ENCODE measurements at places on chromosomes 7 and 10.
A peak's percentile ranks its signal among the peaks of the same experiment; 100 is the strongest.

DNA sequence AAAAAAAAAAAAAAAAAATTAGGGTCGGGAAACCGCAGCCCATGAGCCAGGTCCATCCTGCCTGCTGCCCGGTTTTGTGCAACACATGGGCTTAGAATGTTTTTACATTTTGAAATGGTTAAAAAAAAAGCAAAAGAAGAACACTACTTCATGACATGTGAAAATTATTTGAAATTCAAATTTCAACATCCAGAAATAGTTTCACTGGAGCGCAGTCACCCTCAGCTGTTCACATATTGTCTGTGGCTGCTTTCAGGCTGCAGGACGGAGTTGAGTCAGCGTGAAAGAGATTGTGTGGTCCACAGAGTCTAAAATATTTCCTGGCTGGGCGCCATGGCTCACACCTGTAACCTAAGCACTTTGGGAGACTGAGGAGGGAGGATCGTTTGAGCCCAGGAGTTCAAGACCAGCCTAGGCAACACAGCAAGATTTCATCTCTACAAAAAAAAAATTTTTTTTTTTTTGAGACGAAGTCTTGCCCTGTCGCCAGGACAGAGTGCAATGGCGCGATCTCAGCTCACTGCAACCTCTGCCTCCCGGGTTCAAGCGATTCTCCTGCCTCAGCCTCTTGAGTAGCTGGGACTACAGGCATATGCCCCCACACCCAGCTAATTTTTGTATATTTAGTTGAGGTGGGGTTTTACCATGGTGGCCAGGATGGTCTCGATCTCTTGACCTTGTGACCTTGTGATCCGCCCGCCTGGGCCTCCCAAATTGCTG, 63.9 kb upstream of the ECHDC3 start:
- no peak for DNase-seq

- no peak for DNase-seq
Observed at GRCh38 chr10:133113847-133114246, 26.1 kb downstream of the ADGRA1 start.

- no peak for DNase-seq
Observed at GRCh38 chr7:43204081-43204480, 91.6 kb downstream of the HECW1 start.

DNA sequence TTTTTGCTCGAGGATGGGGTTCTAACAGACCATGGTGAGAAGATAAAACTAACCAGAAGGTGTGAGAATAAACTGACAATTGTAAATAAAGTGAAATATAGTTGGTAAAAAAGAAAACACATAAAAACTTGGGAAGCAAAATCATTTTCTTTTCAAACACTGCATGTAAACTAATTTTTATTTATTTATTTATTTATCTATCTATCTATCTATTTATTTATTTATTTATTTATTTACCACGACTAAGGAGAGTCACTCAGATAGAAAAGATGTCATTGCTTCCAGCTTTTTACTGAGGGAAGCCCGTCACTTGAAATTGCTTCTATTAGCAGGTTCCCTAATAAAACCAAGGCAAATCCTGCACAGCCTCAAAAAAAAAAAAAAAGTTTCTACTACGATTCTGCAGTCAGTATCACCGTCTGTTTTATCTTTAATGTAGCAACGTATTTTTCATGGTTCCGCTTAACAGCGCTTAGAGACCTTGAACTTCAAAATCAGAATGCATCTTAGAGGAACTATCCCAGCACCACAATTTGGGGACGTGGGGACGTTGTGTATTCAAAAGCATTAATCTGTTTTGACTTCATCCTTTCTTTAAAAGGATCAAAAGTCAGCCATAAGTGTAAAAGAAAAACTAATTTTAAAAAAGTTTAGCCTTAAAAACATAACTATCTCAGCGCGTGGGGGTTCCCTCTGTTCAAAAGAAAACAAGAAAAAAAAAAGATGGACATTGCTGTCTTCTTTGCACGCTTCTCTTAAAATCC, 33.3 kb upstream of the EBLN1 start:
- no peak for DNase-seq

DNA sequence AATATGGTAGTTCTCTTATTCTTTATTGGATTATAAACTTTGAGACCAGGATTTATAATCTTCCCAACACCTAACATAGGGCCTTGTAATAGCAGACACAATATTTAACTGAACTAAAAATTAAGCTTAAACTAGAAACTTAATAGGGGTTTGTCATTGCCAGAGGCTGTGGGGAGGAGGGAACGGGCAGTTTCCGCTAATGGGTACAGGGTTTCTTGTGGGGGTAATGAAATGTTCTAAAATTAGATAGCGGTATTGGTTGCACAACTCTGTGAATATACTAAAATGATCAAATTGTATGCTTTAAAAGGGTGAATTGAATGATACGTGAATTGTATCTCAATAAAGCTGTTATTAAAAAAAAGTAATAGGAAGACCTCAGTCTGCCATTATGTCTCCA, 45.4 kb downstream of the NT5C2 start:
- no peak for DNase-seq

GRCh38 chr10:79140085-79140793, 71.5 kb downstream of the ZMIZ1 start:
- no peak for DNase-seq

GRCh38 chr7:125934955-125935354, 1005.3 kb upstream of the POT1 start:
- DNase-seq = no peak

- no peak for DNase-seq
Observed at GRCh38 chr10:75105576-75106197, 5.8 kb upstream of the SAMD8 start.

GRCh38 chr7:5827755-5828154, 46.3 kb upstream of the RNF216 start:
- peak; percentile 56 for DNase-seq

- DNase-seq = no peak
Observed at GRCh38 chr10:130929422-130930325, 381.8 kb downstream of the TCERG1L start.

DNA sequence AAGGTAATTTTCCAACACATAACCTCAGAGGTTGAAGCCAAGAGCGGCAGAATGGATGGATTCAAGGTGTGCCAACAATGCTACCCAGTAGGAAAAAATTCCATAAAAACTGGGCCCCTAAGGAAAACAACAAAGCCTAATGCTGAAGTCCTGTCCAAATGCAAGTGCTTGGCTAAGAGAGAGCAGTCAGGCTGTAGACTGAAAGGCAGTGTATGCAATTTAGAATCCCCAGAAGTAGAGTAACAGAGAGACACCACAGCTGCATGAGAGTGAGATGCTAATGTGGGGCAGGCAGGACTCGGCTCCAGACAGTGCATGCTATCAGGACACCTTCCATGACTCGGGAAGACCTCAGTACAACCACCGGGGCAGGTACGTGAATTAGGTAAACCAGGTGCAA, 124.5 kb downstream of the ZFAND4 start:
- DNase-seq = no peak

DNA sequence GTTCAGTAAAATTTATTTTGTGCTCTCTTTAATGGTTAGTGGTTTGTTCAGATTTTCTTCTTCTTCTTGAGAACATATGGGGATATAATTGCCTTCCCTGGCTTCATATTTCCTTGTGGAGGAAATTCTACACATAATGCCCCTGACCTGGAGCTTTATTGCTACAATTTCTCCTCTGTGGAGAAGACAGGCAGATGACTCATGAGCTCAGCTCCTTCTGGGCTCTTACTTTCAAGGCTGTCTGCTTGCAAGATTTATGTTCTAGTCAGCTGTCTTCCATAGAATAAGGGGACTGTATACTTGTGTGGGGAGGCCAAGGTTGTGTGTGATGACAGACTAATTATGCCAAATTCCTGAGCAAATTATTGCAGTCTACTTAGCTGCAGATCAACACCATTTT, 1.6 kb downstream of the LRRD1 start:
- DNase-seq = no peak

DNA sequence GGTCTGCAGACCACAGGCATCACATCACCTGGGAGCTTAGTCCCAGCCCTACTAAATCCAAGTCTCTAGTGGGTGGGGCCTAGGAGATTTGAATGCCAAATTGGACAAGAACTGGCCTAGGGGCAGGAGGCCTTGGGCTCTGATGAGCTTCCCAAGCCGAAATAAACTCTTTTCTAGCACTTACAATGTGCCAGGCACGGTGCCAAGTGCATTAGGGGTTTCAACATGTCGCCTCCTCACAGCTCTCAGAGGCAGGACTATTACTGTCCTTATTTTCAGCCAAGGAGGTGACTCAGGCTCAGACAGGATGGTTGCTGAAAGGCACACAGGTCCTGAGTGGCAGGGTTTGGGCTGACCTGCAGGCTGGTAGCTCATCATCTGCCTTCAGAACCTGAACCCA, 9.2 kb upstream of the CPA1 start:
- DNase-seq = no peak

DNA sequence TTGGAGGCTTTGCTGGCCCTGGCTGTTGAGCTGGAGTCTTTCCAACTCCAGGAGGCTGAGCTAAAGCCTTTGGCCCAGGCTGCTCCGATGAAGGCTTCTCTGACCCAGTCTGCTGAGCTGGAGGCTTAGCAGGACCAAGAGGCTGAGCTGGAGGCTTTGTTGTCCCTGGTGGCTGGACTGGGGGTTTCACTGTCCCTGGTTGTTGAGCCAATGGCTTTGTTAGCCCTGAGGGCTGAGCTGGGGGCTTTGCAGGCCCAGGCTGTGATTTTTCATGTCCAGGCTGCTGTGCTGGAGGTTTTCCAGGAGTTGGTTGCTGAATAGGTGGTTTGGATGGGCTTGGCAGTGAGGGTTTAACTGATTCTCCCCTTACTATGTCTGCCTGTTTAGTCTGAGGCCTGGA, 7.3 kb downstream of the PCLO start:
- no peak for DNase-seq

DNA sequence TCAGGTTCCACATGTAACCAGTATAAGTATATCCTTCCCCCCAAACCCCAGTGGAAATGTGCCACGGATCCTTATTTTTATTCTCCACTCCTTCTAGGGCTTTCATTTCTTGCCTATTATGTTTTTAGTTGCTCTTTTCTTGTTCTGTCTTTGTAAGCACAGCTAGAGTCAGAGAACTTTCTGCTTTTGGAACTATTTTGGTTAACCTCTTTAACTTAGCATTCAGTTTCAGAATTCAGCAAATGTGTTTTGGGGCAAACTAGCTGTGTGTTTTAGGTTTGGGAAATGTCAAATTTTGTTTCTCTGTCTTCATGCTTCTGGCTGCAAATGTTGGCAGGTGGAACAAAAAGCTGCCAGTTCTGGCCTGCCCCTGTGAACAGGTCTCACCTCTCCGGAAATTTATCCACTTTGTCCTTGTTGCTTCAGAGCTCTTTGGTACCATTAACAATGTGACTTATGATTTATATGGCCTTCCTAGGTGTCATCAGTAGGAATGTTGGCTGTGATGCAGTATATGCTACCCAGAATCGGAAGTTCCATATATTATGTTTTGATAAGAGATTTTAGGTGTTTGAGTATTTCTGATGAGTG, 156.1 kb downstream of the ADK start:
- DNase-seq = no peak

DNA sequence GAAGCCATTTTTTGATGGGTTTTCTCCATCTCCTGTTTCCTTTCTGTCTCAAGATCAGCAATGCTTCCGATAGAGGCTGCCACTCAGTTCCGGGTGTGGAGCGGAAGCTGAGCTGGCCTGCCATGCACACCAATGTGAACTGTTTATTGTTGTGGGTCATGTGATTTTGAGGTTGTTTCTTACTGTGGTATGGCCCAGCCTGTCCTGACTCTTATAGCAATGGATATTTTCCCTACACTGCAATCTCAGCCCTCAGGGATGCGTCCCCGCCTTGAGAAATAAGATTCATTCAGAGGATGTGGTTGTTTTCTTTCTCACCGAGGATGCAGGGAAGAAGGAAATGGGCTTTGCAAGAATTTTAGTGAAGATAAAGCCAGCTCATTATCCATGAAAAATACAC, 134.7 kb downstream of the PFKFB3 start:
- DNase-seq = no peak

DNA sequence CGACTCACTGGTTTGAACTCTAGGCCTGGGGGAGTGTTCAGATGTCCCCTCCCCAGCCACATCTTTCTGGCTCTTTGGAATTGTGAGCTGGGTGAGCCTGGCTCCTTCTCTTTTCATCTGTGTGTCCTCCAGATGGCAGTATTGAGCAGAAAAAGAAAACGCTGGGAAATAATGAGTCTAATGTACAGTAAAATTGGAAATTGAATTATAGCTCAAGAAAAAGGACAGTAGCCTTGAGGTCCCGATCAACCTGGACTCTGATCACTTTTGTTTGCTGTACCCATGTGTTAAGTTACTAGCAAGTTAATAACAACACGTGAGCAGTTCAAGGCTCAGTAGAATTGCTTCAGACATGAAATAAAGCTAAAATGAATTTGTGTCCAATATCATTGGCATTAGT, 77.9 kb downstream of the SNX10 start:
- peak; percentile 60 for DNase-seq

DNA sequence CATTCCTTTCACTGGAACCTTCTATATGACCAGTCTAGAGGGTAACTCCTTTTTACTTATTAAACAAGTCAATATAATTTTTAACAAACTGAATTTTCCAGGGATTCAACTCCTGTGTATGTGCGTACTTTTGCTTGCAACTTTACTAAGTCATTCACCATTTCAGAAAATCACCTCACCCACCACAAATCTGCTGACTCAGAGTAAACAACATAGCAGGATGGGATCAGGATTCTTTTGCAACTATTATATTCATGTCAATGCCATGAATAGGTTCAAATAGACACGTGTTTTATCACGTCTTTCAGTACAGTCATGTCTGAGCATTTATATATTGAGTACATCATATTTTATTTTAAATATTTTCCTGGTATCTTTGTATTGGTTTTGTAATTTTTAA, 14.5 kb downstream of the CTTNBP2 start:
- DNase-seq = no peak

DNA sequence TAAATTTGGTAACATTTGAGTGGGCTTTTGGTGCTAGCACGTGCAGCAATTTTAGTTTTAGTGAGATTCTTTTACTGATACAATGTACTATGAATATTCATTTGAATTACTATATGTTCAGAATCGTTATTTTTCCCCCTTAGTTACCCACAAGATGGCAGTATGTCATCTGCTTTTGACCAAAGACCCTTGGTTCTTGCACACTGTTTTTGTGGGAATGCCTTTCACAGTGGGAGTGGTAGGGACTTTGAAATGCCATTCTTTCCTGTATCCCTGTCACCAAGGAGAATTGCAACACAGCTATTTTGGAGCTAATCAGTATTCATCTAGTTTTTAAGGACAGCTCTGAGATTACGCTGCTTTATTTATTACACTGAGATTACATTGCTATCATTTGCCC, 40.6 kb downstream of the SEC23IP start:
- DNase-seq = no peak

- peak; percentile 94 for DNase-seq
Observed at GRCh38 chr7:66920769-66921395, at the start of gene TMEM248. TSS of gene TMEM248 (plus strand) at chr7:66921225. CDS start at chr7:66941866, 20,641 bp downstream.
